ENCODE measurements at places on chromosomes 11 and 22. TPM values are rescaled to one million over a fixed set of nuclear protein-coding genes. Genes with fewer than 3 reads are reported as not detected.
A peak's percentile ranks its signal among the peaks of the same experiment; 100 is the strongest.

- DNase-seq, result peak; percentile 83
These were observed 13.8 kb downstream of the PAMR1 start for GRCh38 chr11:35511666-35512065.

DNA sequence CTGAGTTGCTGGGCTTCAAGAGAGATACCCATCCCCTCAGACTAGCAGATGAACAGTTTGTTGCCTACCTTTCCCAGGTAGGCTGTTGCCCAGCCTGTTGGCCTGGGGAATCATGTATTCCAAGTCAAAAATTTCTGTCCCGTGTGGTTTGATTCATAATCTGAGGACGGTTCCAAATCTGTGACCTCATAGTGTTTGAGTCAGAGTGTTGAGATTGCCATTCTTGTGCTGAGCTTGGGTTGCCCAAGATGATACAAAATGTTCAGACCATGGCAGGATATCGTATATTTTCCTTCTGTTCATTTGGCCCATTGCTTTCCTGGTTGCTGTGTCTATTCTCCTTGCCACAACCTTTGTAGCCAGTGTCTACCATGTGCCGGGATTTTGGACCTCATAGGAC lies 64.3 kb downstream of the CYB5R2 start:
- DNase-seq, result no peak

- no peak for DNase-seq
These were observed 61.8 kb upstream of the PRODH start for GRCh38 chr22:18997925-18998315.

DNA sequence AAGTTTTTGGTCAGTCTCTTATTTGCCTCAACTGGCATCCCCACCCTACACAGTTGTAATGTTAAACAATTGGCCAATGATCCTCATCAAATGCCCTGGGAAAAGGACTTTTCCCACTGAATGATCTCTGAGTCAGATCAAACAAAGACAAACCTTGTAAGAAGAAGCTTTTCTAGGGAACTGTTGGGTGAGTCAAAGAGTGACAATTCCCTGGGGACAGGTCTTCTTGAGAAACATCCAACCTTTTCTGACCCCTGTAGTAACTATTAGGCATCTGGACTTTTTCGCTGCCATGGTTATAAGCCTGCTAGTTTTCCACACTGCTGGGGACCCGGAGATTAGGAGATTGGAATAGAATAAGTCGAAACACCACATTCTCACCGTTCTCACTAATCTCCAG lies 789.8 kb upstream of the API5 start:
- DNase-seq, result peak; percentile 63

GRCh38 chr22:19497245-19497644 lies 17.5 kb downstream of the CDC45 start:
- peak; percentile 50 for DNase-seq

Gene CNGA4
- not detected for total RNA-seq

Gene AGBL2
- 0.13 TPM for total RNA-seq

Gene BDNF
- 11.9 TPM for total RNA-seq

Gene PKNOX2
- not detected for total RNA-seq

Data from HT1080 (cell line).